ENCODE measurements at places on chromosomes 13 and 19.

DNA sequence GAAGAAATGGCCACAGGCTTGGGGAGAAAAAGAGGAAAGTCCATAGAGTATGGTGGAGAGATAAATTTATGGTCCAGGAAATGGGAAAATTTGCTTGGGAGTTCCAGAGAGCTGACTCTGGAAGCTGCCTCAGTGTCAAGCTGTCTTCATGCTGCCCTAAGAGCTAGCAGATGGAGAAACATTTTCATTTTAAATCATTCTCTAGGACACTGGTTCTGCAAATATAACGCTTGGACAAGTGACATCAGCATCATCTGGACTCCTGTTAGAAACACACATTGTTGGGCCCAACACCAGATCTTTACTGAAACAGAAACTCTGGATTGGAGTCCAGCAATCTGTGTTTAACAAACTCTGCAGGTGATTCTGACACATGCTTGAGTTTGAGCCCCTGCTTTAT, 592.0 kb upstream of the KLF12 start:
- no peak for DNase-seq

- DNase-seq: no peak
Observed at GRCh38 chr19:8025316-8025715, 19.9 kb upstream of the ELAVL1 start.

DNA sequence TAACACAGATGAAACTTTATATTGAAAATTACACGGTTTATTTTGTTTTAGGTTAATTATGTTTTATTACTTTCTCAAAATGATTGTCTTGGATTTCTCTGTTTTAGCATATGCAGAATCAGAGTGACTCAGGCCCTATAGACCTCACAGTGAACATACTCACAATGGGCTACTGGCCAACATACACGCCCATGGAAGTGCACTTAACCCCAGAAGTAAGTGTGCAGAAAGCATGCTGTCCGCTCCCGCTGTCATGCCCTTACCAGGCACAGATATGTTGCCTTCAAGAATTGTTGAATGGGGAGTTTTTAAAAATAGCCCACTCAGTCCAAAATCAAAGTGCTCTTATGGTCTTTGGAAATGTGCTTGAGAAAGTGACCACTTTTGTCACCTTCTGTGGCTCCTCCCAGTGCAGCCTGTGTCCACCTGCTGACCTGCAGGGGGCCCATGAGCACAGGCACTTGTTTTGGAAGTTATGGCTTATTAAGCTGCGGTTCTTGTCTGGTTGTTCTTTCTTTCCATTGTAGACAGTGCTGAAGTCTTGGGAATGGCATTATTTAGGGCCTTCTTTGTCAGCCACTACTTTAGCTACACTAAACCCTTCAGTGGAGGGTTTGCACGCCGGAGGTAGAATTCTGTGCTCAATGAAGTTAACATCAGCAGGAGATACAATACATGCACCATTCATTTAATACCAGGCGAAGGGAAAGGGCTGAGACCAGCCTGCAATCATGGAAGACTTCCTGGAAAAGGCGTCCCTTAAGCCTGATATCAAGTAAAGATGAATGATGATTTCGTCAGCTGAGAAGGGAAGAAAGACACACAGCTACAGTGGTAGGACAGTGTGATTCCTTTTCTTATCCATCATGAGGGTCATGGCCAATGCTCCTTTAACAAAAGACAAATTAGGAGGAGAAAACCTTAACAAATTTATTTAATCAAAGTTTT, 36.7 kb downstream of the CUL4A start:
- DNase-seq: no peak

DNA sequence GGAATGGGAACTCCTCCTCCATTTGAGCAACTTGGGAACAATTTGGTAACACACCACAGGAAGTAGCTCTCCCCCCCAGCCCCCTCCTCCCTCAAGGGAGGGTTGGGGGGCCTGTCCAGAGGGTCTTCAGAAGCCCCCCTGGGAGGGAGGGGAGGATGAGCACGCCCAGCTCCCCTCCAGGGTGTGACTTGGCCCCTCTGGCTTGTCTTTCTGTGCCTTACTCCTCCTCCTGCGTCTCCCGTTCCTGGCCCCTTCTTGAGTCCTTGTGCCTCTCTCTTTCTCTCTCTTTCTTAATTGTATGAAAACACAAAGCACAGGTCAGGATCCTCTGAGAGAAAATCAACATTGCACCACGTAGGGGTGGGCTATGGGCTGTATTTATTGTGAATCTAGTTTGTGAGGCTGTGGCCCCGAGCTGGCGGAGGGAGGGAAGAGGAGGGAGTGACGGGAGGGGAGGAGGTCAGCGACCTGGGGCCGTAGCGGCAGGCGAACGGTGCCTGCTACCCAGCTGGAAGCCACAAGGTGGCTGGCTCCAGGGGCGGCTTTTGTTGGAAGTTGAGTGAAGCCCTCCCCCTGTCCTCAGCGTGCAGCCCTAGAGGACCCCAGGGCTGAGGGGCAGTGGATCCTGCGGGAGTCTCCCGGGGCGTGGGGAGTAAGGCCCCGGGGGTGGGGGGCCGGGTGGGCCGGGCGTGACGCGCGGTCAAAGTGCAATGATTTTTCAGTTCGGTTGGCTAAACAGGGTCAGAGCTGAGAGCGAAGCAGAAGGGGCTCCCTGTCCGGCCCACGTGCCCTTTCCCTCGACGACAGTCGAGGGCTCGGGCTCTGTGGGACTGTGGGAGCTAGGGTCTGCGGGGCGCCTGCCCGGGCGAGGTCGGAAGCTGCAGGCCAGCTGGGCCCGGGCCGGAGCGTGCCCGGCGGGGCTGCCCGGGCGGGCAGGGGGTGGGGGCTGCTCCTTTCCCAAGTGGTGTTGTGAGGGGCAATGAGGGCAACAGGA, 6.4 kb downstream of the LYL1 start:
- DNase-seq: no peak

- DNase-seq: no peak
Observed at GRCh38 chr19:17246681-17247425, 1.1 kb upstream of the NR2F6 start.

Data from stimulated activated CD4-positive, alpha-beta T cell treated with anti-CD3 and anti-CD28 coated beads, TNF-alpha, amount 100 ng/mL, for 1 hour (primary cell).